ENCODE measurements at places on chromosomes 5 and 9. TPM values are rescaled to one million over a fixed set of nuclear protein-coding genes. Genes with fewer than 3 reads are reported as not detected.
A peak's percentile ranks its signal among the peaks of the same experiment; 100 is the strongest.

Gene OR13C5
- total RNA-seq: not detected

Gene LRRC14B
- 29.4 TPM for total RNA-seq

Gene SPATA6L
- 1.5 TPM for total RNA-seq

Gene FBLL1
- not detected for total RNA-seq

Gene ACTBL2
- total RNA-seq: not detected

Gene KIF12
- total RNA-seq: not detected

Gene DNAH5
- total RNA-seq: 0.12 TPM

Gene PCDHB14
- 1.4 TPM for total RNA-seq

- no peak overlapping the region for H3K4me3 ChIP-seq
- no peaks in the 10 kb centered on the region for H3K27me3 ChIP-seq
- DNase-seq: no peak
- peaks cover 7% of the 10 kb centered on the region for H3K4me1 ChIP-seq
Measured at GRCh38 chr5:159907689-159908590, 8.3 kb upstream of the ADRA1B start.

DNA sequence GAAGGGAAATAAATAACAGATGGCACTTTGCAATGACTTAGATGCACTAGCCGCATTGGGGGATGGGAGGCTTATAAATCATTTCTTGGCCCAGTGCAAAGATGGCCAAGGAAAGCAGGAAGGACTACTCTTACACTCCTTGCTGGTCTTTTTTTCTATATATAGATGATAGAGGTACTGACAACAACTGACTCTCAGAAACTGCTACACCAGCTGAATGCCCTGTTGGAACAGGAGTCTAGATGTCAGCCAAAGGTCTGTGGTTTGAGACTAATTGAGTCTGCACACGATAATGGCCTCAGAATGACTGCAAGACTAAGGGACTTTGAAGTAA, 1.7 kb downstream of the CCNG1 start:
- no peak for DNase-seq
- H3K4me3 ChIP-seq: peak overlapping the region; percentile 97
- H3K4me1 ChIP-seq: peaks cover 15% of the 10 kb centered on the region
- no peak overlapping the region for H3K27ac ChIP-seq
- peaks cover 44% of the 10 kb centered on the region for H3K36me3 ChIP-seq

- no peaks in the 10 kb centered on the region for H3K27me3 ChIP-seq
- no peak for DNase-seq
- H3K4me1 ChIP-seq: peaks cover 52% of the 10 kb centered on the region
- no peak overlapping the region for H3K27ac ChIP-seq
- H3K36me3 ChIP-seq: no peaks in the 10 kb centered on the region
Measured at GRCh38 chr5:88868468-88869068, 14.4 kb downstream of the MEF2C start.

GRCh38 chr5:1442222-1443145, 2.8 kb downstream of the SLC6A3 start:
- no peaks in the 10 kb centered on the region for H3K36me3 ChIP-seq
- no peak overlapping the region for H3K27ac ChIP-seq
- DNase-seq: no peak
- H3K4me3 ChIP-seq: no peak overlapping the region
- peaks cover 13% of the 10 kb centered on the region for H3K4me1 ChIP-seq
- peaks cover 76% of the 10 kb centered on the region for H3K27me3 ChIP-seq

GRCh38 chr9:131864531-131864930, 124.7 kb upstream of the RAPGEF1 start:
- H3K27ac ChIP-seq: no peak overlapping the region
- H3K36me3 ChIP-seq: no peaks in the 10 kb centered on the region
- H3K27me3 ChIP-seq: no peaks in the 10 kb centered on the region
- H3K4me1 ChIP-seq: no peaks in the 10 kb centered on the region
- H3K4me3 ChIP-seq: no peak overlapping the region
- no peak for DNase-seq

- H3K4me1 ChIP-seq: peaks cover 11% of the 10 kb centered on the region
- H3K27ac ChIP-seq: no peak overlapping the region
- H3K27me3 ChIP-seq: no peaks in the 10 kb centered on the region
- H3K4me3 ChIP-seq: no peak overlapping the region
- no peaks in the 10 kb centered on the region for H3K36me3 ChIP-seq
- DNase-seq: no peak
Measured at GRCh38 chr5:126477294-126478117, 54.3 kb downstream of the GRAMD2B start.

DNA sequence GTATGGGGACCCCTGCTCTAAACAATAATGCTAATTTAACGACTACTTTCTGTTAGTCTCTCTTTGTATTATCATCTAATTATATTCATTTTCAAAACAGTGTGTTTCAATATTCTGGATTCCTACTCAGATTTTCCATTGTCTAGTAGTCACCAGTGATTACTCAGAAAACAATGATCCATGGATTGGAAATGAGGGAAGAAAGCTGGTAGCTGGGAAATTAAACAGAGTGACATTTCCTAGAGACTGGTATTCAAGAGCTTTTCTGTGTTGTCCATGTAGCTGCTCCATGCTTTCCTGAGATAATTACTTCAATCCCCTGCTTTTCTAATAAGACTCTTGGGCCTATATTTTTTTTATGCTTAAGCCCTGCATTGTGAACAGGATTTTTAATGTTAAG, 1862.1 kb upstream of the C9orf72 start:
- no peak overlapping the region for H3K27ac ChIP-seq
- no peak for DNase-seq
- no peaks in the 10 kb centered on the region for H3K27me3 ChIP-seq
- H3K4me3 ChIP-seq: no peak overlapping the region
- no peaks in the 10 kb centered on the region for H3K36me3 ChIP-seq

DNA sequence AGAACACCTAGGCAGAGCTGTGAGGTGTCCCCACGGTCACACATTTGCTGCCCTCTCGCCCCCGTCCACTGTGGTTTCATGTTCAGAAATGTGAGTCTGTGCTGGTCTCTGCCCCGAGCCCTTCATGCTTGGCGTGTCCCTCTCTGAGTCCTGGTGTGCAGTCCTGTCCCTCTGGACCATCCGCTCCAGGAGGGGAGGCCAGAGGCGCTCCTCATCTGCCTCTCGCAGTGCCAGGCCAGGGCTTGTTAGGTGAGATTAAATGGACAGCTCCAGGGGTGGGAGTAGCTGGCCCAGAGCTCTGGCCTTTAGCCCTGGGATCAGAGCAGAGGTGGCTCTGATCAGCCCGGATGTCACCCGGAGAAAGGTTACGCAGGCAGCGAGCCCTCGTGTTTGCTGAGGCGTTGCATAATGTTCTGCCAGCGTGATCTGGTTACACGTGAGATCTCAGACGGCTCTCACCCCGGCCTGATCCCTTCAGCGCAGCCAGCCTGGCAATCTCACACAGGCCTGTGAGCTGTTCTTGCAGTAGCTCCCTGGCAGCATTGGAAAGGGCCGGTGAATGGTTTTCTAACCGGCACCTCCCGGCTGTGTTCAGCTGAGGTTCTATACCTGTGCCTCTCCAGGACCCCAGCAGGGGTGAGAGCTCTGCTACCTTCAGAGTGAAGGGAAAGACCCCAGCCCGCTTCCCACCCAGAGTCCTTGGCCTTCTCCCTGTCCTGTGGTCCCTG, 24.5 kb downstream of the PTGES2 start:
- H3K27me3 ChIP-seq: no peaks in the 10 kb centered on the region
- DNase-seq: no peak
- peaks cover 73% of the 10 kb centered on the region for H3K36me3 ChIP-seq
- peaks cover 33% of the 10 kb centered on the region for H3K4me1 ChIP-seq
- H3K4me3 ChIP-seq: no peak overlapping the region

DNA sequence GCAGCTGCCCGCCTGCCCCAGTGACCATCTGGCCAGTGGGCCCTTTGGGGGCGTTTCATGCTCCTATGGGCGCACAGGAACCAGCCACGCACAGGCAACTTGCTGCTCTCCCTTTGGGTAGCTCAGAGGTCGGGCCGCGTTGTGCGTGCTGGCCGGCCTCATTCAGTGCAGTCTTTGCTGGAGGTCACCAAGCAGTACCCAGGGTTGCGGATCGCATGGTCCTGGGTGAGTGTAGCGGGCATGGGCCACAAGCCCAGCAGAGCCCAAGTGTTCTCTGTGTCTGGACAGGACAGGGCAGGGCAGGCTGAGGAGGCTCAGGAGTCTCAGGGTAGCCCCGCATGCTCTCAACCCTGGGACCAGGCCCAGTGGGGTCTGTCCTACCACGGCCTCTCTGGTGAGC, 9.9 kb upstream of the MRNIP start:
- H3K4me1 ChIP-seq: peaks cover 11% of the 10 kb centered on the region
- no peak overlapping the region for H3K27ac ChIP-seq
- no peaks in the 10 kb centered on the region for H3K27me3 ChIP-seq
- no peak overlapping the region for H3K4me3 ChIP-seq
- DNase-seq: no peak
- peaks cover 80% of the 10 kb centered on the region for H3K36me3 ChIP-seq

DNA sequence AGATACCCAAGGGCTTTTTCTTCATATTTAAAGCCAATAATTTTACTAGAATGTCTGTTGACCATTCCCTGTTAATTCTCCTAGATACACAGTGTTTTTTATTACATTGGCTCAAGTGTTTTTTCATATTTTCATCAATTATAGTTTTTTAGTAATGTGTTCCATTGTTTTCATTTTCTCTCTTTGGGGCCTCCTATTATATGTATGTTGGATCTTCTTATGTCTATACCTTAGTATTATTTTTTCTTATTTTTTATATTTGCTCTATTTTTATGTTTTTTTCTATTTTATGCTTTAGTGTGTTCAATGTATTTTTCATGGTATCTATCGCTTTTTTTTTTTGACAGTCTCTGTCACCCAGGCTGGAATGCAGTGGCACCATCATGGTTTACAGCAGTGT, 7.5 kb downstream of the KIAA1958 start:
- no peaks in the 10 kb centered on the region for H3K27me3 ChIP-seq
- H3K36me3 ChIP-seq: no peaks in the 10 kb centered on the region
- H3K27ac ChIP-seq: no peak overlapping the region
- H3K4me3 ChIP-seq: no peak overlapping the region
- peaks cover 7% of the 10 kb centered on the region for H3K4me1 ChIP-seq

GRCh38 chr9:78053627-78054026, 22.0 kb upstream of the GNAQ start:
- no peaks in the 10 kb centered on the region for H3K36me3 ChIP-seq
- no peak overlapping the region for H3K27ac ChIP-seq
- H3K27me3 ChIP-seq: no peaks in the 10 kb centered on the region
- no peak for DNase-seq

GRCh38 chr9:90061187-90061586, 456.4 kb downstream of the GADD45G start:
- H3K4me3 ChIP-seq: no peak overlapping the region
- no peak overlapping the region for H3K27ac ChIP-seq
- H3K27me3 ChIP-seq: no peaks in the 10 kb centered on the region
- no peak for DNase-seq
- no peaks in the 10 kb centered on the region for H3K36me3 ChIP-seq

DNA sequence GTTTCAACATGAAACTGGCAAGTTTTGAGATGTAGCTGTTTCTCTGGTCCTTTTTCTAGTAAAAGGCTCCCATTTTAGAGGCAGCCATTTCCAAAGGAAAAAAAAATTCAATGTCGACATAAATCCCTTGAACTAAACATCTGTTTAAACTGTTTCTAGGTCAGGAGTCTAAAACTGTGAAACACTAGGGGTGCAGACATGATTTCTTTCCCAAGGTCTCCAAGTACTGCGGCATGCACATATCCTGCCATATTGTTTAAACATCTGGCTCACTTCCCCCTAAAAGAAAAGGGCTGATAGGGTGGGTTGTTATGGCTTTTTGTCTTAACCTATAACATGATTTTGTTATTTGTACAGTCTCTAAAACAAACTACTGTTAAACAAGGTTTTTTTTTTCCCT, 51.1 kb downstream of the NFIB start:
- H3K27me3 ChIP-seq: no peaks in the 10 kb centered on the region
- H3K4me1 ChIP-seq: peaks cover 71% of the 10 kb centered on the region
- no peak for DNase-seq
- peak overlapping the region; percentile 64 for H3K27ac ChIP-seq
- no peaks in the 10 kb centered on the region for H3K36me3 ChIP-seq

GRCh38 chr5:37738057-37738691, 101.7 kb downstream of the GDNF start:
- DNase-seq: no peak
- H3K4me3 ChIP-seq: no peak overlapping the region
- peaks cover 23% of the 10 kb centered on the region for H3K4me1 ChIP-seq
- H3K27ac ChIP-seq: no peak overlapping the region

DNA sequence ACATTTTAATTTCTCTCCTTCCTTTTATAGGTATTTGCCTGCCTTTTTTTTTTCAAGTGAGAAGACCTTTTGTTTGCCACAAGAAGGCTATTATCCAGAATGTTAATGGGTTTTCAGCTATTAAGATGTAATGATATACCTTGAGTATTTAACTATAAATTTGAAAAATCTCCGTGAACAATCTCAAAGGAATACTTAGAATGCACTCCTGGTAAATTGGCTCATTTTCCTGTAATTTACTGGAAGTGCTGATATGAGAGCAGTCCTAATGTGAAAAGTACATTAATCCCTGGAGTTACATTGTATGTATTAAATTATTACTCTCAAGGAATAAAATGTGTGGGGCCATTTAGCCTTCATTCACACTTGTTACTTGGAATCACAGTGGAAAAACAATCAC, 32.4 kb downstream of the AOPEP start:
- no peak overlapping the region for H3K27ac ChIP-seq
- H3K4me1 ChIP-seq: no peaks in the 10 kb centered on the region
- H3K4me3 ChIP-seq: no peak overlapping the region
- H3K27me3 ChIP-seq: no peaks in the 10 kb centered on the region
- H3K36me3 ChIP-seq: no peaks in the 10 kb centered on the region

DNA sequence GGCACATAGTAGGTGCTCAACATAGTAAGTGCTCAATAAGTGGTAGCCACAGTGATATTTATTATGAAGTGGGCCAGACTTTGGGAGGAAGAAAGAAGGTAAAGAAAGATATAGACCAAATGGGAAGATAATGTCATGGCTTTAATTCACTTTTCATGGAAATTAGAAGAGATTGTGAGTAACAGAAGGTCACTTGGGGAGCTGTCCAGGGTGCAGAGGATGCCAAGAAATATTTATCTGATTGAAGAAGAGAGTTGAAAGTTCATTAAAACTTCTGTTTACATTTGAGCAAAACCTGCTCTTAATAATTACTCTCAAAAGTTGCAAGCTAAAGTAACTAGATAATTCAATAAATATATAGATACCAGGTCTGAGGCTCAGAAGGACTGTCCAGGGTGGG, 28.3 kb upstream of the IL33 start:
- H3K27me3 ChIP-seq: no peaks in the 10 kb centered on the region
- no peak for DNase-seq
- no peaks in the 10 kb centered on the region for H3K36me3 ChIP-seq
- H3K4me1 ChIP-seq: no peaks in the 10 kb centered on the region
- H3K27ac ChIP-seq: no peak overlapping the region

Data from heart right ventricle (tissue), 16 donors.